ENCODE measurements at places on chromosomes 3 and 15.
A peak's percentile ranks its signal among the peaks of the same experiment; 100 is the strongest.

GRCh38 chr3:78846718-78847117 is 921.1 kb downstream of the ROBO1 start:
- no peaks in the 10 kb centered on the region for H3K27me3 ChIP-seq
- H3K4me3 ChIP-seq, result no peak overlapping the region
- DNase-seq, result no peak
- H3K4me1 ChIP-seq, result peaks cover 4% of the 10 kb centered on the region
- H3K36me3 ChIP-seq, result no peaks in the 10 kb centered on the region

DNA sequence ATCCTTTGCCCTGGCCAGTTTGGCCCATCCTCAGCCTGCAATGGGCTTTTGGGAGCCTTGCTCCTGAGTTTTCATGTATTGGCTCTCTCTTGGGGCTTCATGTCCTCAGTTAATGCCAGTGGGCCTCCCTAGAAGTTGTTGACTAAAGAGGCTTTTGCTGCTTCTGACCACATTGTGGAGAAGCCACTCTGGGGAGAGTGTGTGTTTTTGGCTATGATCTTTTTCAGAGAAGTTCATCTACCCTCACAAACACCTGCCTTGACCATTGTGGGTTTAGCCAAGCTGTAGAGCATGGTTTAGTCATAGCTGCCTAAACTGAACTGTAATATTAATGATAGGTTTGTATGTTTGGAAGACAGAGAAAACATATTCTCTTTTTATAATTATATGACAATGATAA is 6.0 kb downstream of the MRAS start:
- peaks cover 2% of the 10 kb centered on the region for H3K36me3 ChIP-seq
- H3K4me1 ChIP-seq, result peaks cover 10% of the 10 kb centered on the region
- no peaks in the 10 kb centered on the region for H3K27me3 ChIP-seq

GRCh38 chr3:183211352-183211751 is 41.7 kb upstream of the B3GNT5 start:
- H3K4me1 ChIP-seq, result no peaks in the 10 kb centered on the region
- no peak overlapping the region for H3K27ac ChIP-seq
- no peak overlapping the region for H3K4me3 ChIP-seq
- DNase-seq, result no peak
- H3K27me3 ChIP-seq, result no peaks in the 10 kb centered on the region
- H3K36me3 ChIP-seq, result no peaks in the 10 kb centered on the region

GRCh38 chr3:174409086-174409743 is 449.9 kb upstream of the NAALADL2 start:
- H3K4me1 ChIP-seq, result no peaks in the 10 kb centered on the region
- no peaks in the 10 kb centered on the region for H3K36me3 ChIP-seq
- no peaks in the 10 kb centered on the region for H3K27me3 ChIP-seq
- no peak overlapping the region for H3K27ac ChIP-seq

- no peaks in the 10 kb centered on the region for H3K27me3 ChIP-seq
- no peak overlapping the region for H3K27ac ChIP-seq
- DNase-seq, result no peak
- H3K4me3 ChIP-seq, result no peak overlapping the region
- no peaks in the 10 kb centered on the region for H3K4me1 ChIP-seq
- no peaks in the 10 kb centered on the region for H3K36me3 ChIP-seq
Observed at GRCh38 chr3:22175947-22176346, 424.9 kb upstream of the ZNF385D start.

- no peaks in the 10 kb centered on the region for H3K27me3 ChIP-seq
- peaks cover 17% of the 10 kb centered on the region for H3K36me3 ChIP-seq
- DNase-seq, result peak; percentile 85
- H3K27ac ChIP-seq, result peak overlapping the region; percentile 83
- peaks cover 19% of the 10 kb centered on the region for H3K4me1 ChIP-seq
- no peak overlapping the region for H3K4me3 ChIP-seq
Observed at GRCh38 chr15:39579487-39580116, 1.3 kb upstream of the THBS1 start.

DNA sequence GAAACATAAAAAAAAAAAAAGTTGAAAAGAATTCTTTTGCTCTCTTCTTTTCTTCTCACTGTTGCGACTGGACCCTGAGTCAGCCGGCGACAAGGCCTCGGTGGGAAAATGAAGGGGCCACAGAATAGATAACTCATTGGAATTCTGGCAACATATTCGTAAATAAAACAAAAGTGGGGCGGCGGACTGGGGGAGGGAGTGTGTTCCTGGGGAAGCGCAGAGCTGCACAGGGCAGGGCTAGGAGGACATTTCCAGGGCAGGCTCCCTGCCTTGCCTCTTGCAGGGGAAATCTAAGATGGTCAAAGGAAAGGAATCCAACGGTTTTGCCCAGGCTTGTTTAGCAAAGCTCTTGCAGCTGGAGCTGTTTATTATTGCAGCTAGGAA is 1042.8 kb upstream of the NR2F2 start:
- H3K4me1 ChIP-seq, result peaks cover 3% of the 10 kb centered on the region
- H3K27me3 ChIP-seq, result no peaks in the 10 kb centered on the region
- H3K4me3 ChIP-seq, result no peak overlapping the region
- no peaks in the 10 kb centered on the region for H3K36me3 ChIP-seq

- peak; percentile 1 for DNase-seq
- no peaks in the 10 kb centered on the region for H3K36me3 ChIP-seq
- no peaks in the 10 kb centered on the region for H3K27me3 ChIP-seq
- no peak overlapping the region for H3K27ac ChIP-seq
Observed at GRCh38 chr3:120192159-120192558, 92.9 kb downstream of the GPR156 start.

DNA sequence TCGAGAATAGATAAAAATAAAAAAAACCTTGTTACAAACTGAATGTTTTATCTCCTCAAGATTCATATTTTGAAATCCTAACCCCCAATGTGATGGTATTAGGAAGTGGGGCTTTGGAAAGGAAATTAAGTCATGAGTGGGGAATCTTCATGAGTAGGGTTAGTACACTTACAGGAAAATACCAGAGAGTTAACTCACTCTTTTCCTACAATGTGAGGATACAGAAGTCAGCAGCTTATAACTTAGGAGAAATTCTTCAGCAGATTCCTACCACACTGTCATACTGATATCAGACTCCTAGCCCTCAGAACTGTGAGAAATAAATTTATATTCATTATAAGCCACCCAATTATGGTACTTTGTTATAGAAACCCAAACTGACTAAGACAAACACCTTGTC is 453.1 kb downstream of the GBE1 start:
- H3K27me3 ChIP-seq, result no peaks in the 10 kb centered on the region
- DNase-seq, result no peak
- no peak overlapping the region for H3K4me3 ChIP-seq
- no peaks in the 10 kb centered on the region for H3K36me3 ChIP-seq

DNA sequence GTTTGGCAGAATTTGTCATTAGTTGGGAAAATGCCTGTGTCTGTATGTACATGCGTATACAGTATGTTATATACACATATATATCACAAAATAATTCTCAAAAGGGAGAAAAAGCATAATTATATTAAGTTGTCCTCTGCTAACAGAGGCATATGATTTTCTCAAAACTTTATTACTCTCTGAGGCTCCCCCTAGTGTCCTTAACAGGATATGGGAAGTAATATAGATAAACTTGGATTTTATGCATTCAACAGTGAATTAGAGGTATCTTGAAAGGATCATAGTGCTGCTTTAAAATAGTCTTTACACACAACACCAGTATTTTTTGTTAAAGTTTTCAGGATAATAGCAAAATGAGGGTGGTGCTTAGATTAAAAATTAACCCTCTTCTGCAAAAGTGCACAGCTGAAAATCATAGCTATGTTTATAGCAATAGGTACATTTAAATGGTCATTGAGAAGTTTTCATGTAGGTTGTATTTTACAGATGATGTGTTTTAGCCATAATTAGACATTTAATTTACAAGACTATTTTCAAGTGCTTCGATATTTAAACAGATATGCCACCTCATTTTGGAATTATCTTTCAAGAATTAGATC is 454.0 kb upstream of the ROBO2 start:
- DNase-seq, result no peak
- H3K36me3 ChIP-seq, result no peaks in the 10 kb centered on the region
- no peak overlapping the region for H3K27ac ChIP-seq

DNA sequence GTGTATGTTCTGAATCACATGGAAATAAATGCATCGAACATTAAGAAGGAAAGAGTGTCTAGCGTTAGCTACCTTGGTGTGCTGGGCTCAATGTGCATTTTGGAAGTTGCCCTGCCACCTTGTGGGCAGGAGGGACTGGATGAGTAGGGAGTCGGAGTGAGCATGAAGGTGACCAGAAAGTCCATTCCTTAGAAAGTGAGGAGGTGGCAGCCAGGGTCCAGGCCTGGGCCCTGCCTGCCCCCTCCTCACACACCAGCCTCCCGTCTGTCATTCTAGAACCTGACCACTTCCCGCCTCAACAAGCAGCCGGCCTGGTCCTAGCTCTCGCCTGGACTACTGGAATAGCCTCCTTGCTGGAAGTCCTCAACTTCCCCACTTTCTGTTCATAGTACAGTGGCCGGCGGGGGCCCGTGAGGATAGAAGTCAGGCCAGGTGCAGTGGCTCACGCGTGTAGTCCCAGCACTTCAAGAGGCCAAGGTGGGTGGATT is 10.2 kb upstream of the GATA2 start:
- peaks cover 10% of the 10 kb centered on the region for H3K36me3 ChIP-seq
- DNase-seq, result peak; percentile 59
- H3K27ac ChIP-seq, result no peak overlapping the region
- H3K4me1 ChIP-seq, result peaks cover 25% of the 10 kb centered on the region
- H3K4me3 ChIP-seq, result no peak overlapping the region

GRCh38 chr3:9190276-9190675 is 59.2 kb downstream of the SRGAP3 start:
- DNase-seq, result no peak
- H3K36me3 ChIP-seq, result no peaks in the 10 kb centered on the region
- no peaks in the 10 kb centered on the region for H3K27me3 ChIP-seq

- no peak for DNase-seq
- no peak overlapping the region for H3K4me3 ChIP-seq
- H3K4me1 ChIP-seq, result no peaks in the 10 kb centered on the region
Observed at GRCh38 chr3:150170852-150171520, 200.3 kb upstream of the PFN2 start.

GRCh38 chr15:96132126-96132525 is 198.4 kb upstream of the NR2F2 start:
- H3K27ac ChIP-seq, result no peak overlapping the region
- H3K36me3 ChIP-seq, result no peaks in the 10 kb centered on the region
- H3K4me3 ChIP-seq, result no peak overlapping the region

GRCh38 chr3:164144824-164145223 is 933.5 kb downstream of the SI start:
- H3K4me1 ChIP-seq, result no peaks in the 10 kb centered on the region
- no peak overlapping the region for H3K4me3 ChIP-seq
- no peak overlapping the region for H3K27ac ChIP-seq
- H3K27me3 ChIP-seq, result no peaks in the 10 kb centered on the region
- no peaks in the 10 kb centered on the region for H3K36me3 ChIP-seq
- no peak for DNase-seq

DNA sequence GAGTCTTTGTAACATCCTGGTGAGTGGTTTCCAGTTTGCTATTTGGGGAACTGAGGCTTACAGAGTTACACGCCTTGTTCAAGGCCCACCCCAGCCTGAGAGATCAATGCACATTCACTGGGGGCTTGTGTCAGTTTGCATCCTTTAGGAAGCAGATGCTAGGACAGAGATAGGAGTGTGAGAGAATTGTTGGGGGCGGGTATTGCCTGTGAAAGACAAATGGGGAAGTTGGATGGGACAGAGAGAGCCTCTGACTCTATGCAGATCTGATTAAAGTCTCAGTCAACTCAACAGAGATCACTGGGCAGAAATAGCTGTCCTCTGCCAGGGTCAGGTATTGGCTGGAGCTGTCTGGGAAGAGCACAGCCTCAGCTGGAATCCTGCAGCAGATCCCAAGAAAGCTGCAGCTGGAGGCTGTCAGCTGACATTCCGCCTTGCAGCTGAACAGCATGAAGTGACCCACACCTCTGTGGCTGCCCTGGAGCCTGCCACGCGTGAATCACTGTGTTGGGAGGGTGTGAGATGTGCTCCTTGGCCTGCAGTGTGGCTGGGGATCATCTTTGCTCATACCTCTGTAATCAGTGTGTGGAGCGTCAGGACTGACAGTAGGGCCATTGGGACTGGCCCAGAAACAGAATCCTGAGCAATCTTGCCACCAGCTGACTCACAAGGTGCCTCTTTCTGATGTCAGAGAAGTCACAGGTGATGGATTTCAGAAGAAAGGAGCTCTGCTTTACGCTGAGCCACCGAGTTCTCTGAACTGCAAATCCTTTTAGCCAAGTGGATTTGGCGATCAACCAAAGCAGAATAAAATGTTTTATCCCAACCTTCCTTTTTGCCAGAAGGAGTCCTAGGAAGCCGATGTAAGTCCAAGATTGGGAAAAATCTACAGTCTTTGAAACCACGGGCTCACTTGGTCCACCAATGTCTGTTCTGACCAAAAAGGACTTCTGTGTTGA is 284.1 kb upstream of the LRRFIP2 start:
- peaks cover 8% of the 10 kb centered on the region for H3K4me1 ChIP-seq
- no peak overlapping the region for H3K27ac ChIP-seq
- no peak overlapping the region for H3K4me3 ChIP-seq
- no peak for DNase-seq
- H3K27me3 ChIP-seq, result no peaks in the 10 kb centered on the region
- no peaks in the 10 kb centered on the region for H3K36me3 ChIP-seq

DNA sequence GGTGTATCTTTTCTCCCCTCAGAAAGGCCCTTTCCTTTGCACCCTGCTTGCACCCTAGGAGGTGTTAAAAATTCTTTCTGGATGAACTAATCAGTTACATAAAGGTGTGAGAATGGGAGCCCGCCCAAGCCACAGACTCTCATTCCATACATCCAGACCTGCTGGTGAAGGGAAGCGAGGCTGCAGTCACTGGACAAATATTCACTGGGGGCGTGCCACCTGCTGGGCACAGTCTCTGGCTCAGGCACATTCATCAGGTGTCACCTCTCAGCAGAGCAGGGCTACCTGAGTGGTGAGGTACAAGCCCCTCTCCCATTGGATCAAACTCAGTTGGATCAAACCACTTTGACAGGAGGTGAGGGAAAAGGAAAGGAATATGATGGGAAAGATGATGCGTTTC is 52.0 kb downstream of the NTRK3 start:
- H3K27me3 ChIP-seq, result no peaks in the 10 kb centered on the region
- H3K36me3 ChIP-seq, result no peaks in the 10 kb centered on the region
- no peak overlapping the region for H3K4me3 ChIP-seq

DNA sequence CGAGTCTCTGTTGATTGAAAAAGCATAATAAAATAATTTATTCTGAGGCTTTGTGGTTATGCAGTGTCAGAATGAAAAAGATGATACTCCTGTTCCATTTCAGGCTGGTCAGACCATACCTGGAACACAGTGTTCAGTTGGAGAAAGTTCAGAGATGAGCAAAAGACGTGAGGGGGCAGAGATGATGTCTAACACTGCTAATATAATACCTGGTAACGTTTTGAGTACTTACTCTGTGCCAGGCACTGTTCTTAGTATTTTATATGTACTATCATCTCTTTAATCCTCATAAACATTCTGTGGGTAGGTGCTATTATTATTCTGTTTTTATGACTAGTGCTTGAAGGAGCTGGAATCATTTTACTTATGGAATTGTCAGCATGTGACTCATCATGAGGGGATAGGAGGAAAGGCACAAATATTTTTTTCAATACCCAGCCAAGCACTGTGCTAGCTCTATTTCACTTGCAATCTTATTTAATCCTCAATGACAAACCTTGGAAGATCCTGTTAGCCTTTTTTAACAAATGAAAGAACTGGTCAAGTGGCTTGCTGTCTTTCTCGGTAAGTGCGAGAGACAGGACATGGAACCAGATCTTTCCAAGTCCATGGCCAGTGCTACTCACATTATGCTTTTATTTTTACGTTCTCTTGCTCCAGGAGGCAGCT is 31.8 kb downstream of the IQGAP1 start:
- no peaks in the 10 kb centered on the region for H3K36me3 ChIP-seq
- no peaks in the 10 kb centered on the region for H3K27me3 ChIP-seq
- peak overlapping the region; percentile 2 for H3K27ac ChIP-seq
- no peak overlapping the region for H3K4me3 ChIP-seq
- no peak for DNase-seq

- no peaks in the 10 kb centered on the region for H3K27me3 ChIP-seq
- no peaks in the 10 kb centered on the region for H3K36me3 ChIP-seq
- no peaks in the 10 kb centered on the region for H3K4me1 ChIP-seq
- H3K27ac ChIP-seq, result no peak overlapping the region
- no peak overlapping the region for H3K4me3 ChIP-seq
- no peak for DNase-seq
Observed at GRCh38 chr15:76979331-76979925, 15.5 kb upstream of the PSTPIP1 start.

Measured in trophoblast cell (in vitro differentiated cells and primary cell).